A549 treated with GW870086 at 1 μM for 4 hours (cell line): ENCODE measurements at places on chromosomes 1 and 21. TPM values are rescaled to one million over a fixed set of nuclear protein-coding genes. Genes with fewer than 3 reads are reported as not detected.

IGSF9 gene
- total RNA-seq = 0.17 to 0.27 TPM (median 0.21 TPM) in 5 replicates

NPR1 gene
- total RNA-seq = 0.97 to 1.6 TPM (median 1.1 TPM) in 5 replicates

LCE2C gene
- not detected in 5 replicates for total RNA-seq

DR1 gene
- total RNA-seq = 27.5 to 38.6 TPM (median 36.8 TPM) in 5 replicates

GPR161 gene
- total RNA-seq = 10.1 to 18.0 TPM (median 15.3 TPM) in 5 replicates

C1QB gene
- total RNA-seq = not detected in 5 replicates

PLA2G2C gene
- total RNA-seq = not detected in 5 replicates

COL16A1 gene
- 4.9 to 5.9 TPM (median 5.2 TPM) in 5 replicates for total RNA-seq

RABIF gene
- total RNA-seq = 14.1 to 15.0 TPM (median 14.7 TPM) in 5 replicates

CA6 gene
- total RNA-seq = not detected in 5 replicates

OR6K3 gene
- not detected in 5 replicates for total RNA-seq

CCDC17 gene
- 0.23 to 0.50 TPM (median 0.42 TPM) in 5 replicates for total RNA-seq
